ENCODE measurements at places on chromosomes 7 and 10.

DNA sequence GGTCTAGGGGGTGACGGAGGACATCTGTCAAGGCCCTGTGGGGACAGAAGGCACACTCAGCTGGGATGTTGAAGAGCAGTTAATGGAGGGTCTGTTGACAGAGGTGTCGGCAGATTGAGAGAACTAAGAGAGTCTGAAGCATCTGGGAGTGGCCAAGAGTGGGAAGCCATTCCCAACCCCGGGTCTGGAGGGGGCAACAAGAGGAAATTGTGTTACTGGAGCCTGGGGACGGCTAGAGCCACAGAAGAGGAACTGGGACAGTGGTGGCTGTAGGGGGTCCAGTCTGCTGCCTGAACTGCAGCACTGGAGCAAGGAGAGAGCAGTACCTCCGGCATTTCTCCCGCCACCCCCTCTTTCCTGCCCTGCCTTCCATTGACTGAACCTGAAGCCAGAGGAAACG lies 136.6 kb downstream of the CHN2 start:
- no peak for DNase-seq

DNA sequence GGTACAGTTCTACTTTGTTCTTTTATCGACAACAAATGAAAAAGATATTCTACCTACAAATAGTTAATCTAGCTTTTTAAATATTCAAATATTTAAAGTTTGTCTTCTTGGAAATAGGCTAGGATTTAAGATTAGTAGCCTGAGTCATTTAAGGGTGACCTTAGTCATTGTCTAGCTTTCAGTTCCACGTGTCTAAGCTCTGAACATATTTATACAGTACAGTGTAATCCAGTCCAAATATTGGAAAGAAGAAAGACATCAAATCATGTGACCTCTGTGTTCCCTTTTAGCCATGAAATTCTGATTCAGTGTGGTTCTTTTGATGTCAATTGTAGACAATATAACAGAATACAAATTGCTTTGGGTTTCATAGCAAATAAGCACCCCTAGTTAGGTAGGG lies 121.1 kb downstream of the MALRD1 start:
- no peak for DNase-seq

- no peak for DNase-seq
Measured at GRCh38 chr7:159212226-159212625, 67.6 kb upstream of the VIPR2 start.

GRCh38 chr10:123135415-123136141 lies at the start of gene HMX3:
Gene HMX3, plus strand, starts transcription at chr10:123135970. Its CDS starts 81 bp downstream, at chr10:123136051.
- no peak for DNase-seq

DNA sequence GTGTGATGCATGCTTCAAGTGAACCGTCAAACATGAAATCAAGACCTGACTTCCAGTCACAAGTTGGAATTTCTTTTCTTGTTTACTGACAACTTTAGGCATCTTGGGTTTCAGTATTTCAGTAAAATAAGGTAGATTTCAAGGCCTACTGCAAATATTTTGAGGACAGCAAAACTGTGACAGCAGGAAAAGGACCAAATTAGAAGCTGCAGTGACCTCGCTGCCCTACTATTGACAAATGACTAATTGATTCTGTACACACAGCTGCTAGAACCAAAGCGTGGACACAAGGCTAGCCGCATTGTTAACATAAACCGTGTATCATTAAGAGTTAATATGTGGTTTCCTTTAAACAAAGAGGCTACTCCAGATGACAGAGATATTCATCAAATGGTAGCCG lies 105.7 kb upstream of the SEC61G start:
- DNase-seq: no peak

- DNase-seq: no peak
Measured at GRCh38 chr7:102186306-102186705, 100.4 kb upstream of the SH2B2 start.

- no peak for DNase-seq
Measured at GRCh38 chr7:150997817-150998216, 7.0 kb downstream of the NOS3 start.

Data from GM19239 (cell line).